Stimulated activated CD4-positive, alpha-beta T cell treated with anti-CD3 and anti-CD28 coated beads, Interleukin-15, amount 100 ng/mL, for 24 hours (primary cell): ENCODE measurements at places on chromosomes 16 and 17.

DNA sequence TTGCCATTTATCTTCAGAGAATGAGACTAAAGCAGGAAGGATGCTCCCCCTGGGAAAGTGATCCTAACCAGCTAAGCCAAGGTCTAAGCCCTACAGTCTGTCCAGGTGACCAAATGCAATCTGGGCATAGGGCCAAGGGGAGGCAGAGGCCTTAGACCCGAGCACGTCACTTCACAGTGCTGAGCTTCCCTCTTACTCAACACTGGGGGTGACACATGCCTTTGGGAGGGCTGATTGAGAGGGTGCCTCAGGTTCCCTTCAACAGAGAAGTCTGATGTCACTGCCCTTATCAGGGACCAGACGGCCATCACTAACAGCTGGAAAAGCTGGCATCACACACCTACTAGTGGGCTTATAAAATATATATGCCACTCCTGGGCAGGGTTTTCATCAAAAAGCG is 4.0 kb downstream of the CIAO2B start:
- no peak for DNase-seq

GRCh38 chr17:78276098-78276887 is 44.9 kb downstream of the TMEM235 start:
- no peak for DNase-seq

GRCh38 chr17:56451629-56452028 is 141.9 kb upstream of the NOG start:
- no peak for DNase-seq

- DNase-seq = no peak
Observed at GRCh38 chr17:75044716-75045115, 2.1 kb downstream of the ATP5PD start.

- peak; percentile 23 for DNase-seq
Observed at GRCh38 chr17:49337884-49338283, 24.2 kb downstream of the ZNF652 start.

DNA sequence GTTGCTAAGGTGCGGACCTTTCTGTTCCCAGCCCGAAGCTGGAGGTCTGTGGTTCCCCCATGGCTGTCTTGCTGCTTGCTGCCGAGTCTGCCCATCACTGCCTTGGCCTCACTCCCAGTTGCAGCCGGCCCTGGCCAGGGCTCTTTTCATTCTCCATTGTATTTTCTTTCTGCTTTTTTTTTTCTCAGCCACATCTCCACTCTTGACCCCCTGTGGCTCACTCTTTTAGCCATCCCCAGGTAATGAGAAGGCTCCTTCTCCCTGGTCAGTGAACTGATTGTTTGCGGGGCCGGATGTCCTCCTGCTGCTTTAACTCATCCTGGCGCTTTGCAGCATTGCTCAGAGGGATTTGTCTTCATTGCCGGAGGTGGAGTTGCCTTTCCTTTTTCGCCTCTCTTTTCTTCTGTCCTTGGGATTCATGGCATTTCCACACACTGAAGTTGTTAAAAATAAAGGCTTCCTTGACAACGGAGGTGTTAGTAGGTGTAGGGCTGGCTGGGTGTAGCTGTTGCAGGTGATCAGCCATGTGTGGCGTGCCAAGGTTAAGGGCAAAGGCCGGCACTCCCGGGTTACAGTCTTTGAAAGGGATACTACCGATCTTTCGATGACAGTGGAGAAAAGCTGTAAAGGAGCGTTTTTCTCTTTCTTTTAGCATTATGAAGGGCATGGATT is 34.1 kb downstream of the MAP2K6 start:
- no peak for DNase-seq

DNA sequence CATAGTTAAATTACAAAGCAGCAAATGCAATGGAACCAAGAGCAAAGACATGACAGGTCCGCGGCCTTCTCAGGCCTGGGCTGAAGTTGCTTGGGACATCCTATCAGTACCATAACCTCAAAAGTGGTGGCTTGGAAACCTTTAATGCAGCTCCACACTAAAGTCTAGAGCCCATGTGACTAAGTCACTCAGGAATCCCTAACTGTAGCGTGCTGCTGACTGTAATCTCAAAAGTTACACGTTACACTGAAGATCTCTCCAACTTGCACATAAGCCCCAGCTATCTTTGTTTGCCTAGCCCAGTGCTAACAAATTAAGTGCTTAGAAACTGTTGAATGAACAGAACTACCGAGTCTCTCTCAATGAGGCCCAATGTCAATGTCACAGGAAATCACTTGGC is 27.8 kb downstream of the NUP88 start:
- no peak for DNase-seq

GRCh38 chr16:51797669-51798259 is 646.7 kb upstream of the SALL1 start:
- DNase-seq = no peak
